ENCODE measurements at places on chromosomes 4 and X.
A peak's percentile ranks its signal among the peaks of the same experiment; 100 is the strongest.

DNA sequence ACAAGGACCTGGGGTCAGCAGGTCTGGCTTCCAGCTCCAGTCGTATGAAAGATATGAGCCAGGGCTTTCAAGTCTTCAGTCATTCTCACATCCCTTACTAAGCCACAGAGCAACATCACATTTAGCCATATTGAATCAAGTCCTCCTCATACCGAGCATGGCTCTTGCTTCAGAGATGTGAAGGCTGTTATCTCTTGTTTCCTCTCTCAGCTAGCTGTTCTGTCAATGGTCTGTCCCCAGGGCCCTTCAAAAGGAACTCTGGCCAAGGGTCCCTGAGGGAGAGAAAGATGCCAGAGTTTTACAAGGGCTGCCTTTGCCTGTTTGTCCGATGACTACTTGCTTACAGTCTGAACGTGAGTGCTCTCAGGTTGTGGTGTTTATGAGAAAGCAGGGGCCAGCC lies 30.5 kb downstream of the DOCK11 start:
- DNase-seq, result no peak

GRCh38 chr4:182832352-182833120 lies 84.7 kb downstream of the DCTD start:
- DNase-seq, result peak; percentile 26

DNA sequence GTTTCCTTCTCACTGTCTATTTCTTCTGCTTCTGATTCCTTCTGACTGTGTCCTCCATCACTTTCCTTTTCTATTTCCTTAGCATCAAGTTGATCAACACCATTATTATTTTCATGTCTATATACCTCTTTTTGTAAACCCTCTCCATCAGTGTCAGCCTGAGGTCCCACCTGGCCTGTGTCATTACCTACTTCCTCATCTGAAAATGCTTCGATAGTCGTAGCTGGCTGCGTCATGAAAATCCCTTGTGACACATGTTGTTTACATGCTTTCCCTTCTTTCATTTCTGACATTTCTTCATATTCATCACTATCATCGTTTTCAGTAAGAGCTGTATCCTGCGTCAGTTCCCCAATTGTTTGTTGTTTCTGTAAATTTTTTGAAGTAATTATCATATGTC lies 39.6 kb downstream of the RPGR start:
- no peak for DNase-seq

DNA sequence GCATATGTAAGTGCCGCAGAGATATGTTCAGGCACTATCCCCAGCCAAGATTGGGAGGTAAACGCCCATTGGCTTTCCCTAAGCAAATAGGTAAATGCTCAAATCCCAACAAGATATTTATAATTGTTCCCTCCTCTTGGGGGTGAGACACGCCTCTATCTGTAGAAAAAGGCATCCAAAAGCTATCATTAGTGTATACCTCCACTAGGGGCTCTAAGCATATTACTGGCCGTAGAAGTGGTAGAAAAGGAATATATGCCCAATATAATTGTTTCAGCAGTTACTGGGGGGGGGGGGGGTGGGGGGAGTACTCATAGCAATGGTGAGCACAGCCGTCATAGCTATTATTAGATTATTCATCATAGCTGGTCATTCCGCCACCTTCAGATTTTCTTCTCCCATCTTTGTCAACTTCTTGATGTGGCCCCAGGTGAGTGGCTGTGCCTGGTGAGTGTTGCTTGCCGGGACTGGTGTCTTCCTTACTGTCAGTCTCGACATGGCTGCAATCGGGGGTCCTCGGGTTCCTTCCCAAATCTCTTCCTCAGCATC lies 53.3 kb upstream of the WDR1 start:
- no peak for DNase-seq

DNA sequence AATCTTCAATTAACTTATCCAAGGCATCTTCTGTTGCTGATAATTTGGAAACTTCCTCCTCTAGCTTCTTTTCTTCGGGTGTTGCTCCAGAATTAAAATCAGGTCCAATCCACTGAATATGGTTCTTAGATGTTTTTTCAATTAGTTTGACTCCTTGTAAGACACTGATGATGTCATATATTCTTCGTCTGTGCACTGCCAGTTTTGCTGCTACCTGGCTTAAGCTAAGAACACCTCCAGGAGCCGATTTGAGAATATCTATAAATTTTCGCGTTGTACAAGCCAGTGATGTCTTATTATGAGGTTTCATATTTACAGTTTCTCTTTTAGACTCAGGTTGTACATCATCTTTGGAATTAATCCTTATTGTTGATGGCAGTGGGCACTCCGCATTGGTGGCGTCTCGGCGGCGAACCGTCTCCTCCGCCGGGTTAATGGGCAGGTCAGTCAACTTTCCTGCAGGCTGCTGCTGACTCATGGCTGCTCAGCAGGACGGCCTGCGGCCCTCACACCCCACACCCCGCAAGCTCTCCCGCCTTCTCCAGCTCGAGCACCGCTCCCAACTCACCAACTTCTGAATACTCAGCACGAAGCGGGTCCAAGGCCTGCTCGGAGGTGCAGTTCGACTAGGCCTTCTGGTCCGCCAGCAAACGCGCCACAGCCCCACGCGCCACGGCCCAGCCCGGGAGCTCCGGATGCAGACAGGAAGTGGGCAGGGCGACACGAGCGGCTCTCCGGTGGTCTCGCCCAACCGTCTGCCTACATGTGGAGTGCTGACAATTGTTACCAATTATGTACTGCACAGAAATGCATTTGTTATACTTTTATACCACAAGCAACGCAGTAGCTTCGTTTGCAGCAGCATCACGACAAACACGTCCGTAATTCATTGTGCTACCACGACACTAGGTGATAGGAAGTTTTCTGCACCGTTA lies 49.2 kb upstream of the FHL1 start:
- DNase-seq, result no peak

GRCh38 chr4:84977396-84977795 lies 10.9 kb upstream of the WDFY3 start:
- no peak for DNase-seq

DNA sequence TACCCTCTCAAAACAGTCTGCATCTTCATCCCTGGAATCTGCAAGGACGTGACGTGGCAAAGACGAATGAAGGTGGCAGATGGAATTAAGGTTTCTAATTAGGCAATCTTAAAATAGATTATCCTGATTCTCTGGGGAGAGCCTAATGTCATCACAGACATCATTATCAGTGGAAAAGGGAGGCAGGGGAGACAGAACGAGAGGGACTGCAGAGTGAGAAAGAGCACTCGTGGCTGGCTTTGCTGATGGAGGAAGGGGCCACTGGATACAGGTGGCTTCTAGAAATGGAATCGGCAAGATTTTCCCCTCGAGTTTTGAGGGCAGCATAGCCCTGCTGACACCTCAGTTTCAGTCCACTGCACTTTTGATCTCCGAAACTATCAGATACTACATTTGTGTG lies 110.6 kb downstream of the ASMT start:
- DNase-seq, result no peak

GRCh38 chr4:20570981-20571715 lies 129.1 kb upstream of the PACRGL start:
- no peak for DNase-seq

DNA sequence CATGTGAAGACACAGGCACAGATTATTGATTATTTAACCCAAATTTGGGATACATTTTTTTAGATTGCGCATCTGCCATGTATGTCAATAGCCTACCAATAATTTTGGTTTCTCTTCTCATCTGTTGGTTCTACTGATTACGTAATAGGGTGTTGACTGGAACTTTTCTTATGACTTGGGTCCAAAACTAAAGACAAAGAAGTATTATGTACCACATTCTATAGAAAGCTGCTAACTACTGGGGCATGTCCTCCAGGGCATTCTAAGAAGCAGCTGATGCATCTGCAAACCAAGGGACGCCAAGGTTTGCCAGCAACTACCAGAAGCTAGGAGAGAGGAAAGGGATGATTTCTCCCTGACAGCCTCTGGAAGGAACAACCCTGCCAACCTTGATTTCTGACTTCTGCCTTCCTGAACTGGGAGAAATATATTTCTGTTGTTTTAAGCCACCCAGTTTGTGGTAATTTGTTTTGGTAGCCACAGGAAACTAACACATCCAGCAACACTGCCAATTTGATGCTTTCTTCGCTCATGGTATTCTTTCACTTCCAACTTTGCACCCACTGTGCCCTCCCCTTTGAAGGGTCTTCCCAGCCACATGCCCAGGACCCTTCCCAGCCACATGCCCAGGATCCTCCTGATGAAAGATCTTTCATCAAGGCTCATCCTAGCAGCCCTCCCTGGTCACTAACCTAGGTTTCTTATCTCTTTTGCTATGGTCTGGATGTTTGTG lies 15.9 kb upstream of the TLR1 start:
- DNase-seq, result no peak

DNA sequence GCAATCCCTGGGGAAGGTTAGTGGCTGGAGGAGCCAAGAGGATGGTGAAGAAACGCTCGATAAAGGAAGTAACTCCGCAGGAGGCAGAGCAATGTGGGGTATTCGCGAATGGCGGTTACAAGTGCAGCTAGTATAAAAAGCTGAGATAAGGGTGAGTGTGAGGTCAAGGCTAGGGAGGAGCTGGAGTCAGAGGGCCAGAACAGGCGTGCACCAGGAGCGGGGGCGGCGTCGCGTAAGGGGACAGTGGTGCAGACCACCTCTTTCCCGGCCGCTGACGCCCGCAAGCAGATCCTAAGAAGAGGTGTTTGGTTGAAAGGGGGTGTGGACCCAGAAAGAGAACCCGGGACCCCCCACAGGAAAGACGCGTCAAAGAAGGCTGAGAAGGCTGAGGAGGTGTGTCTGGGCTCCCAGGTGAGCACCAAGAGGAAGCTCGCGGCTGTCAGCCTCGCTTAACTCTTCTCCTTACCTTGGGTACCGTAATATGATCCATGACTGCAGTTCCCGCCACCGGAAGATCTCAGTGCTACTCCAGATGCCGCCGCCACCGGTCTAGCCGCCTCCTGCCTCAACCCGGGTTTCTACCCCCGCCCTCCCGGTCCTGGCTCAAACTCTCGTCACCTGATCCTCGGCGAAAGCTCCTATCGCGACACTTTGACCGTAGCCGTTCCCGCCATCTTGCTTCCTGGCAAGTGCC lies at the start of gene MTMR8:
TSS of gene MTMR8 (minus strand) at position 579 of the 694 bp plus-strand sequence. CDS start at position 490, 89 bp downstream.
- DNase-seq, result no peak

- DNase-seq, result no peak
Measured at GRCh38 chrX:119507206-119507605, 39.0 kb downstream of the SLC25A5 start.

DNA sequence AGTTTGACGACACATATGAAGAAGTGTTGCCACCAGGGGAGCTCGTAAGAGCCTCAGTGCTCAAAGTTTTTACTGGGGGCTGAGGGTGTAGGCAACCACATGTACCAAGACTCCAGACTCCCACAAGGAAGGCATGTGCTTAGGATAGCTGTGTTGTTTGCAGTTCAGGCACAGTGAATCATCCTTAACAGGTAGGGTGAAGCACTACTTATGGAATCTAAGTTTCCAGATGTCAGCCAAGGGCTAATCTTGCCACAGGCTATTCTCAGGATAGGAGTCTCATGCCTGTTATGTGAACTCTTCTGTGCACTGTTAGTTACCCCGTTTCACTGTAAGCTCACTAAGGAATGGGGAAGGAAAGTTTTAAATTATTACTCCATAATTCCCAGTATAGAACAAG lies 202.6 kb downstream of the TMA16 start:
- no peak for DNase-seq

DNA sequence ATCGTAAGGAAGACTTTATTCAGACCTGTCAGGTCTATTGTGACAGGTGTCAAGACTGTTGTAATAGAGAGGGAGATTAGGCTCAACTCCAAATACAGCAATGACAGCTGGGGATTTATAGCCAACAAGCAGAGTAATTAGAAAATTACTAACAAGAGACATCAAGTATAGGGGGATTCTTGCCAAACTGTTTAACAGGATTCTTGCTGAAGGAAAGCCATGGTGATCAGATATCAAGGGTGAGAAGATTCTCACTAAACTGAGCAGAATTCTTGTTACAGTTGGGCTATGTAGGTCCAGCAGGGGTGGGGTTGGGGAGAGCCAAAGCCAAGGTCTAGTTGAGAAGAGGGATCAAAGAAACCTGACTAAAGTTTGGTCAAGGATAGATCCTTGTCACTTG lies 461.0 kb upstream of the GALNT7 start:
- DNase-seq, result no peak

- peak; percentile 13 for DNase-seq
Measured at GRCh38 chr4:15653864-15654592, 1.1 kb downstream of the FBXL5 start.

DNA sequence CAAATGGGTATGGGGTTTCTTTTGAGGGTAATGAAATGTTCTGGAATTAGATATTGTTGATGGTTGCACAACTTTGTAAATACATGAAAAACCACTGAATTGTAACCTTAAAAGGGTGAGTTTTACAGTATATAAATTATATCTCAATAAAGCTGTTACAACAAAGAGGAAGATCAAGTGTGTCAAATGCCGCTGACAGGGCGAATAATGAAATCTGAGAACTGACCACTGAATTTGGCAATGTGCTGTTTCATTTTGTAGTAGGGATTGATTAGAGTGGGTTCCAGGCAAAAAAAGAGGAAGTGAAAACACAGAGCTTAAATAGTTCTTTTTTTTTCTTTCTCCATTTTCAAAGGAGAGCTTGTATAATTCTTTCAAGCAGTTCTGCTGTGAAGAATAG lies 161.1 kb upstream of the NAP1L5 start:
- DNase-seq, result peak; percentile 14

DNA sequence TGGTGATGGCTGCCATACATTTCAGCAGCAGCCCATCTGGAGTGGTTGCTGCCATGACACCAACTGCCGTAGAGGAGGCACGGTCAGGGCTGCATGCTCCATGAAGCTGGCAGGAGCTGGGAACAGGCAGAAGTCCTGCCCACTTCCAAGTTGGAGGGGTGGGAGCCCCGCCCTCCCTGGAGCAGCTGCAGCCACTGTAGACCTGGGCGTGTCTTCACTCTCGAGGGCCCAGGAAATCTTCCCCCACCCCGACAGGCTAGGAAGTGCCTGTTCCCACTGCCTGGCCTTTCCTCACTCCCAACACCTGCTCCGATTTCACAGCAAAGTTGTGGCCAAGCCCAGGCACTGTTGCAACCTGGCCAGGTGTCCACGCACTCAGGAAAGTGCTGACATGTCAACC lies 42.3 kb downstream of the NALF2 start:
- no peak for DNase-seq

DNA sequence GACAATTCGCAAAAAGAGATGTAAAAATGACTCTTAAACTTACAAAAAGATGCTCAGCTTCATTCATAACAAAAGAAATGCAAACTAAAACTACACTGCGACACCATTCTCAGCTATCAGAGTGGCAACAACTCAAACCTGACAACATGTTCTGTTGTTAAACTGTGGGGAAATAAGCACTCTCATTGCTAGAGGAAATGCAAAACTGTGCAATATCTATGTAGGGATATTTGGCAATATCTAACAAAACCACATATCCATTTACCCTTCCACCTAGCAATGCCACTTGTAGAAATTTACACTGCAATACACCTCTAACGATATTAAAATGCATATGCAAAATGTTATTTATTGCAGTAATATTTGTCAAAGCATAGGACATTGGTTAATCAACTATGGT lies 78.3 kb upstream of the EGFL6 start:
- no peak for DNase-seq

DNA sequence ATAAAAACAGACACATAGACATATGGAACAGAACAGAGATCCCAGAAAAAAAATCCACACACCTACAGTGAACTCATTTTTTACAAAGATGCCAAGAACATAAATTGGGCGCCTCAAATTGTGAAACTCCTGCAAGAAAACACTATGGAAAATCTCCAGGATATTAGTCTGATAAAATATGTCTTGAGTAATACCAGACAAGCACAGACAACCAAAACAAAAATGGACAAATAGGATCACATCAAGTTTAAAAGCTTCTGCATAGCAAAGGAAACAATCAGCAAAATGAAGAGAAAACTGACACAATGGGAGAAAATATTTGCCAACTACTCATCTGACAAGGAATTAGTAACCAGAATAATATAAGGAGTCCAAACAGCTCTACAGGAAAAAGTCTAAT lies 337.3 kb upstream of the DIPK2B start:
- DNase-seq, result no peak
